Right ventricle myocardium inferior (tissue), 1 donor: ENCODE measurements at places on chromosomes 6 and 20. TPM values are rescaled to one million over a fixed set of nuclear protein-coding genes. Genes with fewer than 3 reads are reported as not detected.

The ZNF76 gene
- 36.0 TPM for total RNA-seq

GRCh38 chr20:56181583-56181982 lies 66.9 kb upstream of the MC3R start:
- DNase-seq, result no peak

- no peak for DNase-seq
Observed at GRCh38 chr20:53642196-53643030, 48.8 kb upstream of the ZNF217 start.

The WFDC13 gene
- not detected for total RNA-seq

DNA sequence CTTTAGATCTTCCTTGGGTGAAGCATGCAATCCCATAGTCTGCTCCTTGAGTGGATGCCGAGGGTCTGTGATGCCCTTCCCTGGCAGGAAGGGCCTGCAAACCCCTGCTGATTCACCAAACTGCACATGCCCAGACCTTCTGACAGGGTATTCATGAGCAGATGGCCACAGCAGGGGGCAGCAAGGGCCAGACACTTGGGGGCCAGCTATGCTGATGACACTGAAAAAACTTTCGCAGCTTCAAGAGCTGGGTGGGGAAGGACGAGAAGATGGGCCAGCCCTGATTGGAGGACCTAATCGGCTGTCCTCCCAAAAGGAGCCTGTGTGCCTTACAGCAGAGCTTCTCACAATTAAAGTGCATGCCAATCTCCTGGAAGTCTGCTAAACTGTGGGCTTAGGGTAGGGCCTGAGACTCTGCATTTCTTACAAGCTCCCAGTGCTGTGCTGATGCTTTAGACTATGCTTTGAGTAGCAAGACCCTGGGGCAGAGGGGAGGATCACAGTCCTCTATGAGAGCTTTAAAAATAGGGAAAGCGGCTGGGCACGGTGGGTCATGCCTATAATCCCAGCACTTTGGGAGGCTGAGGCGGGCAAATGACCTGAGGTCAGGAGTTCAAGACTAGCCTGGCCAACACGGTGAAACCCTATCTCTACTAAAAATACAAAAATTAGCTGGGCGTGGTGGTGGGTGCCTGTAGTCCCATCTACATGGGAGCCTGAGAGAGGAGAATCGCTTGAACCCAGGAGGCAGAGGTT lies 15.2 kb upstream of the GDAP1L1 start:
- DNase-seq, result no peak

- DNase-seq, result no peak
Observed at GRCh38 chr20:60302875-60303274, 344.7 kb downstream of the CDH26 start.

- no peak for DNase-seq
Observed at GRCh38 chr6:107418118-107418517, 41.2 kb downstream of the PDSS2 start.

The MUC22 gene
- 0.14 TPM for total RNA-seq

DNA sequence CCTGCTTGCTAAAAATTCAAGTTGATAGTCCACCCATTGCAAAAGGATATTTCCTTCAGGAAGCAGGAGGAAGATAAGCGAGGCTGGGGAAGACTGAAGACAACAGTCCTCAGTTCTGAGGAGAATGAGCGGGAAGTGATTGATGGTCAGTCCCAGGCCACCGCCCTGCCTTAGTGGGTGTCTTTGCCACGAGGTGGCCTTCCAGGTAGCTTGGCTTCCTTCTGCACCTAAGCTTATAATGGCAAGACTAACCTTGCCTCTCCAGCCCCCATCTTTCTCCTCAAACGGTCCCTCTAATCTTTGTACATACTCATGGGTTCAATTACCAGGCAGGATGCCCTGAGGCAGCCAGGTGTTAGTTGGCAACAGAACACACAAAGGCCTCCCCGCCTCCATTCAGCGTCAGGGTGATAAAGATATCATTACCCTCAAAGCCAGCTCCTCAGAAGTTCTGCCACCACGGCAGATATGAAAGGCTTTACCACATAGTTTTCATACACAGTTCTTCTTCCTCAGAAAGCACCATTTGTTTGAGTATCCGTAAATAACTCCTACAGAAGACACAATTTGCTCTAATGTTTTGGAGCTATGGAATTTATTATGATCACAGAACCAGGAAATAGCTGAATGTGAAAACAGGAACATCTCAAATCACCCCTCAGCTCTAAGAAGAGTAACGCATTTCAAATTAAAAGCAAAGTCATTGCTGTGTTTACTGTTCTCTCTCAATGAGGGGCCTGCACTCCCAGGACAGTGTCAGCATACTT lies 249.4 kb downstream of the ATXN1 start:
- no peak for DNase-seq

DNA sequence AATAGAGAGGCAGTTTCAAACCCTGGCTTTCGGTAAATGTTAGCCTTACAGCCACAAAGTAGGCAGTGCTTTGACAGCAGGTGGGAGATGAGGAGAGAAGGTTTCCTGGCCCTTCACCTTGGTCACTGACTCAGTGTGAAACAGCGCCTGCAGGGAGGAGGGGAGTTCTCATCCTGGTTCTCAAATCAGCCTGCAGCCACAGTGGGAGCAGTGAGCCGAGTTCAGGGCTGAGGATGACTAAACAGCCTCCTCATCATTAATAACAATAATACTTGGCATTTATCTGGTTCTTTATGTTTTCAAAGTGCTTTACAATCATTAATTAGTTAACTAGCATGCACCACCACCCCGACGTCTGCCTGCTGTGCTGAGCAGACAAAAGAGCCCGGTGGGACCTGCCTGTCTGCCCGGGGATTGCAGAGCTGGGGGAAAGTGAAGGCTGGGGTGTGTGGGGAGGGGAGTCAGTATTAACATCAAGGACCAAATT lies 59.6 kb downstream of the PRDM1 start:
- DNase-seq, result no peak

- DNase-seq, result no peak
Observed at GRCh38 chr6:92779746-92780145, 639.6 kb downstream of the EPHA7 start.

The TXLNB gene
- total RNA-seq, result 122 TPM

The SYCP2 gene
- total RNA-seq, result 1.4 TPM

The ERVFRD-1 gene
- 0.14 TPM for total RNA-seq
